T1000 (cell line): ENCODE measurements at places on chromosomes 3 and 15.
A peak's percentile ranks its signal among the peaks of the same experiment; 100 is the strongest.

GRCh38 chr15:37788767-37789396, 145.6 kb upstream of the TMCO5A start:
- no peak for DNase-seq

GRCh38 chr3:111373239-111373638, 168.8 kb upstream of the CD96 start:
- DNase-seq, result no peak

DNA sequence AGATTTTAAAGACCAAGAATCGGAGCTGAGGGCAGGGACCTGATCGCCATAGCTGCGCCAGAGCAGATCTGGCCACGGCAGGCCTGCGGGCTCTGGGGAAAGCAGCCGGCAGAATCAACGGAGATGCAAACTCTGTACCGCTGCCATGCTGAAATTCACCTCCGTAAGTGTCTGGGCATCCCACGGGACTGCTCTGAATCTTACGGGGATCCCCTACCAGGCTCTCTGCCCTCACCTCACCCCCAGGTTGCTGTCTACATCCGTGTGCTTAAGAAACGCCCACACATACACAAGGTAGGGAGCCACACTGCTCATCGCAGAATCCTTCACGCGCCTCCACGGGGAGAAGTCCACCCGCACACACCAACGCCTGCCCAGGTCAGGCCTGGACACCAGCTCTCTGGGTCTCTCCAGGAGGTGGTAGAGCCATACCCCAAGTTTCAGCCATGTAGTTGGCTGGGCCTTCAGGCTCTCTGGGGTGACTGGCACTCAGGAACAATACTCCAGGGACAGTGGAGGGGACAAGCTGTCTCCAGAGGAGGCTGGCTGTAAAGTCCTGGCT, 33.5 kb downstream of the FAM174B start:
- no peak for DNase-seq

GRCh38 chr15:66770518-66771350, 68.7 kb downstream of the SMAD6 start:
- no peak for DNase-seq

- DNase-seq, result no peak
These were observed 450.8 kb upstream of the NAALADL2 start for GRCh38 chr3:174408310-174408709.

DNA sequence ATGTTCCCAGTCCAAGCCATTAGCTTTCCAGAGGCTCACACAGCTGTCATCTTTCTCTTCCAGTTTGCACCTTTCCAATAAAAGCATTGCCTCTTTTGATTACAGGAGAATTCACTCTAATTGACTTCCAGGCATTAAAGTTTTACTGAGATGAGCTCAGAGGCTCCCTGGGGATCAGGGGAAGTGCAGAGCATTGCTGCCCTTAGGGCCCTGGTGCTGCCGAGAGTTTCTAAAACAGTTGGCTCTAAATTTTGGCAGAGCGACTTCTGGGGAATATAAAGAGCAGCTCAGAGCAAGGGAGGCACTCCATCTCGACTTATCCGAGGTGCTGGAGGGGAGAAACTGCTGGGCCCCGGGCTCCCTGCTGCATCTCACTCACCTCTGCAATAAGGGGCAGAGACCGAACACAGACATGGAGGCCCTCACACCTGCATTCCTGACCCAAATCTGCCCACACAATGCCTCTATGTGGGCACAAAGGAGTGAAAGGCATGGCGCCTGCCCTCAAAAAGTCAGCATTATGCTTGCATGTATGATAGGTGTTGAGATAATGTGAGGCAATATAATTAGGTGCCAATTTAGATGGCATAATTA, 61.7 kb downstream of the SCN11A start:
- DNase-seq, result peak; percentile 21

DNA sequence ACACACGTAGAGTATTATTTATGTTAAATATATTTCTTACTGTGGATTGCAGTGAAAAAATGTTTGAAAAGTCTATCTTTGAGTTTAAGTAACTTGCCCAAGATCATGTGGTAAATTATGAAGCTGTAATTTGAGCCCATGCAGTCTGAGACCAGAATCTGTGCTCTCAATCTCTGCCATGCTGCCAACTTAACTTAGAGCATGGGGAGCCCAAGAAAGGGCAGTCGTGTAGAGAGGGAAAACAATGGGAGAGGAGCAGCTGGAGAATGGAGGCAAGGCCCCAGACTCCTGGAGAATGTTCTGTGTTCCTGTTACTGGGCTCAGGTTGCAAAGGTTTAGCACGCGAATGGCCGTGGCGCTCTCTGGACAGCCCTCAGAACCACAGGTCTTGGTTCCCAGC, 311.6 kb upstream of the RASGRP1 start:
- no peak for DNase-seq

- DNase-seq, result no peak
These were observed 71.9 kb downstream of the SYNM start for GRCh38 chr15:99176757-99177156.

DNA sequence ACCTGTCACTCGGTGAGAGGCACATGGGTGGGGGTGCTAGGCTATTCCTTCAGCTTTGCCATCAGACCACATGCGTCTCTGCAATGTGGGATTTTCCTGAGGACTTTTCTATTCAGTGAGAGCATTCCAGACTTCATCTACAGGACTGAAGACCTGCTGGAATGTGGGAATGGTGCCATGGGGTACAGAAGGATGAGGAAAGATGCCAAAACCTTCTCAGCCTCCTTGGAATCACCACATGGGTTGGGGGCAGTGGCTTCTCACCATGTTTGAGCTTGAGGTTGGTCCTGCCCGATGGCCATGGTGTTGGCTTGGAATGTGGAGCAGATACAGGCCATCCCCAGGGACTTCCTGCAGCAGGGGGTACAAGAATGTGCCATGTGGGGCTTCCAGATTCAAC, 80.9 kb upstream of the KLF13 start:
- DNase-seq, result no peak

DNA sequence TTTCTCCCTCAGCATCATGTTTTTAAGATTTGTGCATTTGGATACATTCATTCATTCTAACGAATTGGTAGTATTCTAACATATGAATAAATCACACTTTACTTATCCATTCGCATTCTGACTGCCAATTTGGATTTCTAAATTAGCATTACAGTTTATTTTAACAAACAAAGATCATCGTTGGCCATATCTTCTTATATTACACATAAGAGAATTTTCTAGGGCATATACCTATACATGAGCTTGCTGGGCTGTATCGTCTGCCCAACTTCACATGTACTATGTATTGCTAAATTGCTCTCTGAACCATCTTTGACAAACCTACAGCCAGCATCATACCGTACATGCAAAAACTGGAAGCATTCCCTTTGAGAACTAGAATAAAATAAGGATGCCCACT, 265.8 kb upstream of the PPP2R3A start:
- DNase-seq, result no peak

GRCh38 chr15:87151202-87151748, 1071.6 kb downstream of the AGBL1 start:
- DNase-seq, result no peak

- DNase-seq, result no peak
These were observed 389.0 kb upstream of the LMCD1 start for GRCh38 chr3:8112587-8112986.

DNA sequence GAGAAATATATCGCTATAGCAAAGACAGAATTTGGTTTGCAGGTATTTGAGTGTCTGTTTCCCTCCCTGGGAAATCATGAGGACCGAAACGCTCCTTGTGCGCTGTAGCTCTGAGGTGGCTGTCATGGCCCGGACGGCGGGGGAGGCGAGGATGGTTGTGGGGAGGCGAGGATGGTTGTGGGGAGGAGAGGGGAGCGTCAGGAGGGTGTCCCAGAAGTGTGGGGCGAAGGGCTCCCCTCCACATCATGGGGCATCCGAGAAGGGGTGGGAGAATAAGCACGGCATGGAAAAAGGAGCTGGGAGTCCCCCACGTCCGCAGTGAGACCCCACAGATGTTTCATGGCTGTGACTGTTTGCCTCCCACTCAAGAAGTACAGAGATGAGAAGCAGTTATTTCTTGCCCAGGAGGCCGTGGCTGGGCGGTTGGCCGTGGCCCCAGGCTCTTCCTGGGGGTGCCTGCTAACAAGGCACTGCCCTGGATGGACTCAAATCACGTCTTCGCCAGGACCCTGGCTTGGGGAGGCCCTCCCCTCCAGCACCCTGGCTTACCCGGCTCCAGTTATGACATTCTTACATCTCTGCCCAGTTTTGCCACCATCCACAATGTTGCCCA, 947 bp upstream of the ATP10A start:
- no peak for DNase-seq

DNA sequence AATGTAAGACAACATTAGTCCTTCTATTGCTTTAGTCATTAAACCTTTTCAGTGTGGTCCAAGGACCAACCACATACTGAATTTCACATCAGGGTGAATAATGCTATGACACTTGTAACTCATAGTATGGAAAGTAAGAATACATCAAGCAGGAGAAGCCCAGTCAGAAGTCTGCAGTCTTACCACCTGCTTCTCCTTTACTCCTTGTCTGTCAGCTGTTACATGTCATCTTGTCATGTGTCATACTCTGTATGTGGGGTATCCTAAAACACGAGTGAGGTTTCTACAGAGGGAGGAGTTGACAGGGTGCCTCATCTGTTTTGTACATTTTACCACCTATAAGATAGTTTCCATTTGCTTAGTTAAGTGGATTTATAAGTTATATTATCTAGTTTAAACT, 32.8 kb upstream of the EID1 start:
- DNase-seq, result no peak

DNA sequence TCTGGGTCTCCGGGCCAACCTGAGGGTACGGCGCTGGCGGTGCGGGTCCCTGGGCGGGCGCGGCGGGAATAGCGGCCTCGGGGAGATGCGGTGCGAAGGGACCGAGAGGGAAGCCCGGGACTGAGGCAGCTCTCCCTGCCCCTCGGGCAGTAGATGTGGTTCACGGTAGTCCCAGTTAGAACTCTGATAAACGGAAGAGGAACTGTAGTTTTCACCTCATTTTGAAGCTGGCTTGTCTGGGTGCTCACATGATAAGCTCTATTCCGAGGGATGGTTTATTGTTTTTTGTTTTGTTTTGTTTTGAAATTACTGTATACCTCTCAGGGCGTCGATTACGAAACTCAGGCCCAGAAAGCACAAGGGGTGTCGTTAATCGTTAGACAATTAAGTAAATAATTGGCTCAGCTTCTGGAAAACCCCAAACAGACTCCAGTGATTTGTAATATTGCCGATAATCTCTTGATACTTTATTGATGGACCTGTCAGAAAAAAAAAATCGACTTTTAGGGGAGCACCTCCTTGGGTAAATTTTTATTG, 413 bp downstream of the NUSAP1 start:
- no peak for DNase-seq

GRCh38 chr3:113287803-113288648, 76.7 kb downstream of the BOC start:
- DNase-seq, result peak; percentile 20

DNA sequence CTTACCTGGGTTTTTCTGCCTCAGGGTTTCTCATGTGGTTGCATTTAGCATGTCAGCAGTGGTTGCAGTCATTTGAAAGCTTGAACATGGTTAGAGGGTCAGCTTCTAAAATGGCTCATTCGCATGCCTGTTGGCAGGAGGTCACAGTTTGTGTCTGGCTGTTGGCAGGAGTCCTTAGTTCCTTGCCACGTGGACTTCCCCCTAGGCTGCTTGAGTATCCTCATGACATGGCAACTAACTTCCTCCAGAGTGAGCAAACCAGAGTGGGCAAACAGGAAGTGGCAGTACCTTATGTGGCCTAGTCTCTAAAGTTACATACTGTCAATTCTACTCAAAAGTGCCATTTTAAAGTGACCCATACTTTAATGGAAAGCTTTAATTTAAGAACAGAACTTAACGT, 3.4 kb upstream of the UNC13C start:
- DNase-seq, result no peak

GRCh38 chr3:4741404-4742307, 237.6 kb upstream of the BHLHE40 start:
- peak; percentile 64 for DNase-seq

DNA sequence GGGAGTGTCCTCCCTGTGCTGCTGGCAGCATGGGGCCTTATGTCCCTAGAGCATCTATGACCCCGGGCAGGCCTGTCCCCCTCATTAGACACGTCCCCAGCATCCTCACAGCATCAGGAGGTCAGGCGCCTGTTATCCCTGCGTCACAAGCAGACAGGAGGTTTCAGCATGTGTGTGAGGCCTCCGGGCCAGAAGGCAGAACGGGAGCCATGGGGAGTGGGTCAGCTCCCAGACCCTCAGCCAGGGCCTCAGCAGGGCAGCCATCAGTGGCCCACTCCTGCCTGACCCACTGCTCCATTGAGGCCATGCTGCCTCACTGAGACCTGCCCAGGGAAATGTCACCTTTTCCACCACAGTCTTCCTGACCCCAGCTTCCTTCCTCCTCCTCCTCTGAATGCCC, 71.6 kb downstream of the DNAJB8 start:
- DNase-seq, result no peak

DNA sequence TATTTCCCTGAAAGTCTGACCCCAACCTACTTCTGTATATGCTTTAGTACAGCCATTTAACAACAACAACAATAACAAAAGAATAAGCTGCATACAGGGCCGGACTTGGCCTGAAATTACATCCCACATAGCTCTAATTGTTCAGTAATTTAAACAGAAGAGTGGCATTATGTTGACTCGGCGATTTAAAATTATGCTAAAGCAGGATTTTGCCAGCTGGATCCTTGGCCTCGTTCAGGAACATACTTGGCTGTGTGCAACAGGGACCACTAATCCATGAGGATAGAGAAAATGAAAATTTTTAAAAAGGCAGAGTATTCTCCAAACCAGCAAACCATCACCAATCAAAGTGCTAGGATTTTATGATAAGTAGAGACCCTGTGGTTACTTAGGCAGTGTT, 433.1 kb upstream of the RBMS3 start:
- no peak for DNase-seq

- DNase-seq, result no peak
These were observed 35.8 kb downstream of the CLDN11 start for GRCh38 chr3:170454509-170454908.

DNA sequence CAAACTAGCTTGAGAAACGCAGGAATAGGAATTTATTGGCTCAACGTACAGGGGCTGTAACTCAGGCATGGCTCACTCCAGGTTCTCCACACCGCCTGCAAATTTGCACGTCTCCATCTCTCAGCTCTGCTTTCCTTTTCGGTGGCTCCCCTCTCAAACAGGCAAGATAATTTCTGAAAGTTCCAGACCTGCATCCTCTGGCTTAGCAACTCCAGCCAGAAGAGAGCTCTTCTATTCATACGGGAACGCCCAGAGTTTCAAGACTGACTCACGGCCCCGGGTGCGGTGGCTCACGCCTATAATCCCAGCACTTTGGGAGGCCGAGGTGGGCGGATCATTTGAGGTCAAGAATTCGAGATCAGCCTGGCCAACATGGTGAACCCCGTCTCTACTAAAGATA, 139.7 kb upstream of the BNIP2 start:
- no peak for DNase-seq

DNA sequence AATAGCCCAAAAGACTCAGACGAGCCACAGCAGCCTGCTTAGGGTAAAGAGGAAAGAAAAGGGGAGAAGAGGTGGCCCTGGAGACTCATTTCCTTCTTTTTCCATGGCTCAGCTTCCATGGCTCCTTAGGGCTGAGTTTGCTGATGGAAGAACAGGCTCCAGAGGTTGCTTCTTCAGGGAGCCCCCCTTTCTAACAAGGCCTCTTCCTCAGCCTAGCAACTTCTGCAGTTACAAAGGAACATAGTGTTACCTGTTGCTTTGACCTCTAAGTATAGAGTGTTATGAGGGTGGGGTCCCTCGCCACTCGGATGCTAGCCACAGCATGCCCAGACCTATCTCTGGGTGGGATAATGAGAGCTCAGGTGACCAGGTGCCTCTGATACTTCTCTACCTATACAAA, 43.2 kb upstream of the SPESP1 start:
- no peak for DNase-seq
